ENCODE measurements at places on chromosomes 3 and 15.

DNA sequence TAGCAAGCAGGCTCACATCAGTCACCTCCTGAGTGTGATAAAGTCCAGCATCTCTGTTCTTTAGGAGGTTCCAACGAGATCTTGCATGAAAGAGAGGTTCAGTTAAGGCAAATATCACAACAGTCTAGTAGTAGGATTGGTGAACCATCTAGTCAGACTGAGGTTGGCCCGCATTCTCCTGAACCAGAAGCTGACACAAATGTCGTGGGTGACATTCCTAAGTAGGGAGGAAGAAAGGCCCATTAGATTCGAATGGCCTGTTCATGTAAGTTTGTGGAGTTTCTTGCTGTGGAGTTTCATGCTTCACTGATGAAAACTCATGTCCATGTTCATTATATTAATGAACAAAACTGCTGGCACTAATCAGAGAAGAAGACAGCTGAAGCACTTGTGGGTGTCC, 66.7 kb upstream of the XCR1 start:
- no peak for DNase-seq

- no peak for DNase-seq
These were observed 88.3 kb upstream of the ADAMTSL3 start for GRCh38 chr15:83565553-83566159.

GRCh38 chr3:125477701-125478100, 42.3 kb downstream of the SNX4 start:
- no peak for DNase-seq

GRCh38 chr3:24493746-24494617, 668 bp downstream of the THRB start:
- peak; percentile 59 for DNase-seq

GRCh38 chr3:73188707-73189106, 127.2 kb downstream of the EBLN2 start:
- no peak for DNase-seq

DNA sequence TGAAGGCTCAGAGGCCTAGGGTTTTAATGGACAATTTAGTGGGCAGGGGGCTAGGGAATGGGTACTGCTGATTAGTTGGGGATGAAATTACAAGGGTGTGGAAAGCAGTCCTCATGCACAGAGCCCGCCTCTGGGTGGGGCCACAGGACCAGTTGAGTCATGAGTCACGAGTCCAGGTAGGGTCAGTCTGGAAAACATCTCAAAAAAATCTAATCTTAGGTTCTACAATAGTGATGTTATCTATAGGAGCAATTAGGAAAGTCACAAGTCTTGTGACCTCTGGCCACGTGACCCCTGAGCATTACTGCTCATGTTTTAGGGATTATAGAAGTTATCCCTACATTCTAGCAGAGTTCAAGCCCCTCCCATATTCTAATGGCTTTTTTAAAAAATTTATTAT, 18.6 kb upstream of the IREB2 start:
- DNase-seq: no peak

- DNase-seq: no peak
These were observed 233.3 kb downstream of the OPA1 start for GRCh38 chr3:193826159-193826795.

DNA sequence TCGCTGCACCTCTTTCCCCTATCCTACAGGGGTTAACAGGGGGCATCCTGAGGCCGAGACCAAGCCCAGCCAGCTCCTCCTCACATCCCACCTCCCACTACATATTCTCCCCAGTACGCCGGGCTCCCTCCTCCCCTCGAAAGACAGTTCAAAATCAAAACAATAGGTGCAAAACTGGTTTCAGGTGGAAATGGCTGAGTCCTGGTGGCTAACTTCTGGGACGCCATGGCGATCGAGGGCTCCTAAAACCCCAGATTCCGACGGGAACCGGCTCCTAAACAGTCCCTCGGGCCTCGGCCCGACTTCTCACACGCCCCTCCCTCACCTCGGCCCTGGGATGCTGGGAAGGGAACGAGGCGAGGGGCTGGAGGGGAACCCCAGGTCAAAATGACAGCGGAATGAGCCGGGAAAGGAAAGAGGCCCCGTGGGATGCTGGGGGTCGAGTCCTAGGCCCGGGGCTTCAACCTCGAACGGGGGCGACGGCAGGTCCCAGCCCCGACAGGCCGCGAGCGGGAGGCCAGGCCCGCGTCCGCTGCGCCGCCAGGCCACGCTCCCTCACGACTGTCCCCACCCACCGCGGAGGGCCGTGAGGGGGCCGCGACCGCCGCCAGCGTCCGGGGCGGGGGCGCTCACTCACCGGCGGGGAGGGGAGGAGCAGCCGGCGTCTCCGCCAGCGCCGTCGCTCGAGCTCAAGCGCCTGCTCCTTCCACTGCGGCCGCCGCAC, 492 bp downstream of the TMCC1 start:
- DNase-seq: peak; percentile 76

GRCh38 chr3:107684431-107684925, 161.7 kb downstream of the BBX start:
- no peak for DNase-seq

DNA sequence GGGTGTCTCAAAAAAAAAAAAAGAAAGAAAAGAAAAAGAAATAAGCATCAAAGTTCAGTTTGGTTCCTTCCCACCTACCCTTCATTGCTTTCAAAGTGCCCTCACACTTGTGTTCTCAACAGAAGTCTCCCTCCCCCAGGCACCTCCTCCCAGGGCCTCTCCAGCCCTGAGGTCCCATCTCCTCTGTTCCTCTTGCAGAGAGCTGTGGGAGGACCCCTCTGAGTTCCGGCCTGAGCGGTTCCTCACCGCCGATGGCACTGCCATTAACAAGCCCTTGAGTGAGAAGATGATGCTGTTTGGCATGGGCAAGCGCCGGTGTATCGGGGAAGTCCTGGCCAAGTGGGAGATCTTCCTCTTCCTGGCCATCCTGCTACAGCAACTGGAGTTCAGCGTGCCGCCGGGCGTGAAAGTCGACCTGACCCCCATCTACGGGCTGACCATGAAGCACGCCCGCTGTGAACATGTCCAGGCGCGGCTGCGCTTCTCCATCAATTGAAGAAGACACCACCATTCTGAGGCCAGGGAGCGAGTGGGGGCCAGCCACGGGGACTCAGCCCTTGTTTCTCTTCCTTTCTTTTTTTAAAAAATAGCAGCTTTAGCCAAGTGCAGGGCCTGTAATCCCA, 6.1 kb downstream of the CYP1A2 start:
- DNase-seq: no peak

DNA sequence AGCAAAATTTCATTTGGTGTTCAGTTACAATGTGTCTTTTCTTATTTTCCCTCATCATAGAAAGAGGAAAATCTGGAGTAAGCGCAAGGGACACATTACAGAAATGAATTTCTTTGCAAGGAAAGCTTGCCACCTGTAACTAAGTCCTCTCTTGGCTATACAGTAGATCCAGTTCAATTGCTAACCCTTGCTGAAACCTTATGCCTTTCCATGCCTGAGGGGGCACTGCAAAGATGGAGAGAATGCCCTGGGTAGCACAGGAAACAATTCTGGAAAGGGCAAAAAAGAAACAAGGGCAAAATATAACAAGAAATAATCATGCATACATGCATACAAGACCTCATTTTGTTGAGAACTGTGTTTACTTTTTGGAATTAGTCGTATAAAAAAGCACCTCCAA, 4.3 kb downstream of the CADM2 start:
- no peak for DNase-seq

DNA sequence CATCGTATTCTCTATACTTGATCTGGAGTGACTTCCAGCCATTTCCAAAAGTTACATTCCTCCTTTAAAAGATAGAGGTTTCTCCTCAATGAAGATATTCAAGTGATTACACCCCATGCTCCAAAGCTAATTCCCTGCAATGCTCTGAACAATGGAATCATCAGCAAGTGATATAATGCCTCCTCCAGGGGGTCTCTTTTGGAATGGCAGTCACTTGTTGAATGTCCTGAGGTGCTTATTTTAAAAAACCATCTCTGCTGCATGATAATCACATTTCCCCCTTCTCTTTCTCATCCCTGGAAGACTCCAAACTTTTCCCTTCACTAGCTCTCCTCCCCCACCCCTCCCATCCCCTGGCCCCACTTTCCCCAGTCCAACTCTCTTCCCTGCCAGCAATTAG, 2.6 kb downstream of the LHFPL4 start:
- no peak for DNase-seq

All from substantia nigra (tissue), 51 donors.